GM23338 (cell line): ENCODE measurements at places on chromosomes 16 and 17.

GRCh38 chr17:79552824-79553223, 58.0 kb downstream of the RBFOX3 start:
- DNase-seq, result no peak

DNA sequence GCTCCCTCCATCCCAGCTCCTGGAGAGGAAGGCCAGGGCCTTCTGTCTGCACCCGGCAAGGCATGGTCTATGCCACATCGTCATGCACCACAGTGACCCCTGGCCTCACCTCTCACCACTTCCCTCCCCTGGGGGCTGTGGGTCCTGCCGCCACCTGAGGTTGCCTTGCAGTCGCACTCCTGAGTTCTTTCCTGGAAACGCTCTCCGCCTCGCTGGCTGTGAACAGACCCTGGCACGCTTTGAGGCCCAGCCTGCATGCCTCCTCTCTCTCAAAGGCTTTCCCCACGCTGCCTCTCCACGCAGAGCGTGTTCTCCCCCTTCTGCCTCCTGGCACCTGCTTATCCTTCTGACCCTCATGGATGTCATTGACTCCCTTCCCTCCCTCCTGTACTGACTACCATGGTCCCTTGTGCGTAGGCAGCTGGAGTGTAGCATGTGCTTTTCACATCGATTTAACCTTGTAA, 45.4 kb downstream of the SEC14L1 start:
- no peak for DNase-seq

DNA sequence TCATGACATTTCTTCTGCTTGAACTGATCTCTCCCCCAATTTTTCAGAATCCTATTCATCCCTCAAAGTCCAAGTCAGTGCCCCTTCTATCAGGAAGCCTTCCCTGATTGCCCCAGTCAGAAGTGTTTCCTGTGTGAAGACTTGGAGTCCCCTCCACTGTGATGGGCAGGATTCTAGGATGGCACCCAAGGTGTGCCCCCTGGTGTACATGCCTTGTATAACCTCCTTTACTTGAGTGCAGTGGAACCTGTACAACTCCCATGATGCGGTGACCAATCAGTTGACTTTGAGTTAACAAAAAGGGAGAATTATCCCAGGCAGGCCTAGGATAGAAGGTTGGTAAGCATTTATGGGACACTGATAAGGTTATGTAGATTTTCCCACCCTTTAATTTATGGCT, 23.4 kb downstream of the MYH13 start:
- DNase-seq, result peak; percentile 69

DNA sequence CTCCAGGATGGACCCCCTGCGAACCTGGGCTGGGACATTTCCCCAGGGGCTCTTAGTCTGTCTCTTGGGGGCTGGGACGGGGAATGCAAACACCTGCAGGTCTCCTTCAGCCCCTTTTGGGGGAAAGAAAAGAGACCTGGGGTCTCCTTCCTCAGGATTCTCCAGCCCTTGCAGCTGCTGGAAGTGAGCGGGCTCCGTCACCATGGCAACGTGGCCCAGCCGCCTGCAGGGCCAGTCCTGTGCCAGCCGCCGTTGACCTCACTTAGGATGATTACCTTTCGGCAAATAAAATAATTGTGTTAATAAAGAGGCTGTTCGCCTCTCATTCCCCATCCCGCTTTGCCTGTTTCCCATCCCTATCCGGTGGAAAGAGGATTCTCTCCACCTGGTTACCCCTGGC, 25.7 kb downstream of the MRM1 start:
- DNase-seq, result peak; percentile 56

- peak; percentile 61 for DNase-seq
These were observed 885 bp upstream of the SLC35B1 start for GRCh38 chr17:49708515-49709183.

- peak; percentile 84 for DNase-seq
These were observed 362.6 kb downstream of the CNTNAP4 start for GRCh38 chr16:76639685-76640289.

GRCh38 chr17:4856937-4857314, 23.8 kb downstream of the MINK1 start:
- DNase-seq, result no peak

- no peak for DNase-seq
These were observed 75.3 kb upstream of the TBC1D3K start for GRCh38 chr17:37848690-37849616.

DNA sequence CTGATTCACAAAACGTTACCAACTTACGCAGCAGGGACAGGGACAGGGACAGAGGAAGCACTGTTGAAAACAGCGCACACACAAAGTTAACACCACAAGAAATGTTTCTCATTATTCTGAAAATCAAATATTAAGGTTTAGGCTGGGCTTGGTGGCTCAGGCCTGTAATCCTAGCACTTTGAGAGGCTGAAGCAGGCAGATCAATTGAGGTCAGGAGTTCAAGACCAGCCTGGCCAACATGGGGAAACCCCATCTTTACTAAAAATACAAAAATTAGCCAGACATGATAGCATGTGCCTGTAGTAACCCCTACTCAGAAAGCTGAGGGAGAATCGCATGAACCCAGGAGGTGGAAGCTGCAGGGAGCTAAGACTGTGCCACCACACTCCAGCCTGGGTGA, 4.2 kb downstream of the CYTH1 start:
- no peak for DNase-seq

- no peak for DNase-seq
These were observed 128.5 kb downstream of the SPACA3 start for GRCh38 chr17:33120103-33120502.

DNA sequence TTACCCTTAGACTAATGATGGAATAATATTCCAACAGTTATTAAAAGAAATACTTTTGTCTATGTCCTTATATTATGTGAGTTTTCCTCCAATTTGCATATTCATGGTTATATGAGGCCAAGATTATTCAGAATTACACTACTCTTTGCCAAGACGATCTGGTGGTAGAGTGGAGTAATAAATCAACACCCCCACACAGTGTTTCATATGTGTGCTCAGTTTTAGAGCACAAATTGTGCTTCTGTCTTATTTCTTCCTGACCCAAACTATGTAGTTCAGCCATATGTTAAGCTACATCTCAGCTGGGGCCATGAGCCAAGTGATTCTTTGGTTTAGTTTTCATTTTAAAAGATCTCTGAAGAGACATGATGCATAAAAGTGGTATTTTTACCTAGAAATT, 26.9 kb upstream of the PPM1E start:
- DNase-seq, result no peak

- DNase-seq, result no peak
These were observed 54.9 kb upstream of the CA10 start for GRCh38 chr17:52213451-52213850.

DNA sequence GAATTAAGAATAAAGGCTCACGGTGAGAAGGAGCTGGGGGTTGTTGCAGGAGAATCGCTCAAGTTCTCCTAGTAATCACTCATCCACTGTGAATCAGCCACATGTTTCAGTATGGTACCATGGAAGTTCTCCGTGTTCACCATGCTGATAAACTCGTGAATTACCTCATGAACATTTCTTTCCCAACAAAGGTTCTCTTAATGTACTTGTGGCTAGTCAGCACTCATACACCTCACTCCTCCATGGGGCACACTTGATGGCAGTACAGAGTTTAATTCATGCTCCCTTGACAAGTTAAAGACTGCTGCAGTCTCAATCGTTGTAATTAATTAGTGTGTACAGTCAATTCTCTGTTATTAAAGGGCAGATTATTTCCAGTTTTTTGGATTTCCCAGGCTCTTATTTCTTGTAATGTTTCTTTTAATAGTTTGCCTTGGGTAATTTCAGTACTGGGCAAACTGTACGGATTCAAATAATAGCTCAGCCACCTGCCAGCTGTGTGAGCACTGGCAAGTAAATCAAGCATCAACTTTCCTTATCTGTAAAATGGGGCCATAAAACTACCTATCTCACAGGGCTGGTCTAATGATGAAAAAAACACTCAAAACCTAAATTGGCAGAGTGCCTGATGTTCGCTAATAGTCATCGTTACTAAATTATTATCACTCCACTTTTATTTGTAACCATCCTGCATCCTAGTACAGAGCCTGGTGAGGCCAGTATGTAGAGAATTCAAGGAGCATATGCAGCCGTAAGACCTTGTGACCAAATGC, 6.1 kb downstream of the GOT2 start:
- no peak for DNase-seq

DNA sequence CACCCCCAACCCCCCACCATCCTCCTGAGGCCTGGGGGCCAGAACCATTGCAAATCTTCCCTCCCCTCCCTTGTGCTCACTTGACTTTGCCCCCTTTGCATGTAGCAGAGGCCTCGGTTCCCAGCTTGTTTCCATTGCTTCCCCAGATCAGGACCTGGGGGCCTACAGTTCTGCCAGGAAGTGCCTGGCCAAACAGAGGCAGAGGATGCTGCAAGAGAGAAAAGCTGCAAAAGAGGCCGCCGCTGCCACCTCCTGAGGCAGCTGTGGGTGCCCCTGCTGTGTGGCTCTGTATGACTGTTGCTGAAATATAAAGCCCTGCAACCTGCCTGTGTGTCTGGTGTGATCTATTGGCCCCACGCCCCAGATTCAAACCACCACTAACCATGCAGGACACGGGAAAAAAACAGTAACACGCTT, 2.3 kb downstream of the NDUFB10 start:
- no peak for DNase-seq

GRCh38 chr16:74788108-74788507, 13.5 kb upstream of the FA2H start:
- DNase-seq, result no peak

- DNase-seq, result no peak
These were observed 37.7 kb downstream of the TBX4 start for GRCh38 chr17:61489719-61490490.

- DNase-seq, result peak; percentile 35
These were observed 5.4 kb downstream of the RNF222 start for GRCh38 chr17:8392274-8392673.

GRCh38 chr16:89561884-89562599, 1.6 kb downstream of the RPL13 start:
- DNase-seq, result no peak

GRCh38 chr17:50660887-50661345, 26.2 kb downstream of the ABCC3 start:
- no peak for DNase-seq

DNA sequence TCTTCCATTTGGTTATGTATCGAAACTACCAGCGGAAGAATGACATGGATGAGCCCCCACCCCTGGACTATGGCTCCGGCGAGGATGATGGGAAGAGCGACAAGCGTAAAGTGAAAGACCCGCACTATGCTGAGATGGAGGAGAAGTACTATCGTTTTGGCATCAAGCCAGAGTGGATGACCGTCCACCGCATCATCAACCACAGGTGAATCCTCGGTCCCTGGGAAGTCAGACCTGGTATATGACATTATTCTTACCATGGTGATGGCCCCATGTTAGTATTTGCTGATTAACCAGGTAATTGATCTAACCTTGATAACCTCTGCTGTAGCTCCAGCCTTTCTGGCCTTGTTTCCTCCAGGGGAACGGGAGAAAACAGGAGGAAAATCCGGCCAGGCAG, 8.5 kb downstream of the CHD3 start:
- DNase-seq, result no peak

GRCh38 chr17:78258323-78259191, 27.1 kb downstream of the TMEM235 start:
- DNase-seq, result peak; percentile 62

DNA sequence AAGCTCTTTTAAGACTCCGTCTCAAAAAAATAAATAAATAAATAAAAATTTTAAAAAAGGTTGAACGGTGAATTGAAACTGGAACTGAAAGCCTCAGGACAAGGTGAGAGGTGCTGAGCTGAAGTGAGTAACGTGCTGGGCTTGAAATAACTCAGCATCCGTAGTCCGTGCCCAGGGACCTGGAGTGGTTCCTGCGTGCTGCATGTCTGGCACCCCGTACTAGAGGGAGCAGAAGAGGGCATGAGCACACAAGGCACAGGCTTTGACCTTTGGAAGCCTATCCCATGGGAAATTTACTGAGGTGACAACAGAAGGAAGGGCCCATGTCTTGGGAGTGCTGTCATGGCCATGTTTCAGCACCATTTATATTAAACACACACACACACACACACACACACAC, 4.5 kb upstream of the MEIOB start:
- no peak for DNase-seq

DNA sequence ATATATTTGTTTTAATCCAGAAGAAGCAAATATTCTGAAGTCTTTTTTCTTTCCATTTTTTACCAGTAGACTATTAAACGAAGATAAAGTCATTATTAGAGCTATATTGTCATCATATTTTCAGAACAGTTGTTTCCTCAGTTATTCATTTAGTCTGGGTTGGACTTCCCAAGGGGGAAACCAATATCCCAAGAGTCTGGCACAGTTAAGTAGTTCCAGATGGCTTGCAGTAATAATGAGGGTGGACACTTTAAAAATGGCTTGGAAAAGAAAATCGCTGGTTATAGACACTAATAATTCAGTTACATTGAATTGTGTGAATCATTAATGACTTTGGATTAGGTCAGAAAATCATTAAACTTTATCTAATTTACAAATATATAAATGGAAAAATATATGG, 3.9 kb downstream of the PPM1E start:
- no peak for DNase-seq

- DNase-seq, result no peak
These were observed 100.9 kb upstream of the TNRC6C start for GRCh38 chr17:77857613-77858012.

DNA sequence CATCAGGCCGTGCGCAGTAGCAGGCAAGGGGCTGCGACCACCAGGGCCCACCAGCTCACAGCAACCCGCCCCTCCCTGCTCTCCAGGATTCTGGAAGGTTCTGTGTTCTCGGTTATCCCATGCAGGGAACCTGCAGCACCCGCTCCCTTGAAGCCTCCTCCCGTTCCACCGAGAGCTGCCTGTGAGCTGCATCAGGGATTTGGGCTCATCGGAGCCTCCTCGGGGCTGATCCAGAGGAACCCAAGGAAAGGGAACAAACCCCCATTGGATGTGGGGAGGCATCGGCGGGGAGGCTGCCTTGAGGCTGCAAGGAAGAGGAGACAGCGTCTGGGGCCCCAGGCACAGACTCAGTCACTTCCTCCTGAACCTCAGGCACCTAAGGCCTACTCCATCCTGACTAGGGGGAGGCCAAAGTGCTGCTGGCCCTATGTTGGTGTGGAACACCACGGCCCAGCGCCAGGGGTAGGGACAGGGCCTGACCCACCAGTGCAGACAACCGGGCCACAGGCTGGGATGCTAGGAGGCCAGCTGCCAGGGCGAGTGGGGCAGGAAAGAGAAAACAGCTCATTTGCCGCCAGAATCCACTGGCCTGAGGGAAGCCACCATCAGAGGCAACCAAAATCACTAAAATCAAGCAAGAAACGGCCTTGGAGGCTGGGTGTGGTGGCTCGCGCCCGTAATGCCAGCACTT, 14.4 kb upstream of the LGALS3BP start:
- no peak for DNase-seq

- DNase-seq, result no peak
These were observed 44.8 kb downstream of the CDYL2 start for GRCh38 chr16:80759419-80760162.

- DNase-seq, result no peak
These were observed 163.3 kb upstream of the GSE1 start for GRCh38 chr16:85449885-85450245.
